ENCODE measurements at places on chromosomes 6 and 20.

GRCh38 chr20:3101737-3102574 lies 17.4 kb upstream of the AVP start:
- peak; percentile 26 for DNase-seq

GRCh38 chr6:117138425-117138824 lies 126.9 kb upstream of the VGLL2 start:
- no peak for DNase-seq

DNA sequence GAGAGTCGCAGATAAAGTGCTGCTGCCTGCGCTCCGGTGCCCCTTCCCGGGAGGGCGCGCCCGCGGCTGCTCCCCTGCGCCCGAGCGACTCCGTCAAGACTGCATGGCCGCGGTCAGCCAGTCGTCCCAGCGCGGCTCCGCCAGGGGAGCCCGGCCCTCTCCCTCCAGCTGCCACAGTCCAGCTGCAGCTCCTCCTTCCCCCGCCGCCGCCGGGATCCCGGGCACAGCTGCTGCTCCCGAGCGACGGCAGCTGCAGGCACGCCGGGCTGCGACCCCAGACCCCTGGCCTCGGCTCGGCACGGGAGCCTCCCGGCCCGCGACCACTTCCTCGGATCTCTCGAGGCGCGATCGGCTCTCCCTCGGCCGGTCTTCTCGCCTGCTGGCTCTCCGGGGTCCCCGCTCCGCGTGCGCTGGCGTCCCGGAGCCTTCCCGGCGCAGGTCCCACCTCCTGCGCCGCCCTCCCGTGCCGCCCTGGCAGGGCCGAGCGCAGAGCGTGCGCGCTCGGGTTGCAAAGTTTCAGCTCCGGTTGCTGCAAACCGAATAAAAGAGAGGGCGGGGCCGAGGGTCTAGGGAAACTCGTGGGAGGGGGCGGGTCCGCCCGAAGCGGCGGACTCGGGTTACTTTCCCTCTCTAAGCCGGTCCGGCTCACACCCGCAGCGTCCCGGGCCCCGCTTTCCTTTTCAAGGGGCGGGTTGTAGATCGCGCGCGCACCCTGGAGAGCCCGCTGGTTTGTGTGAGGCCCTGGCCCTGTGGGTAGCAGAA lies at the start of gene CNKSR3:
CNKSR3 (minus strand) TSS at position 542 of the 762 bp plus-strand sequence. CDS start 571 bp downstream, outside the sequence.
- no peak for DNase-seq

- DNase-seq = no peak
Observed at GRCh38 chr6:1526398-1527072, 83.2 kb upstream of the FOXC1 start.

DNA sequence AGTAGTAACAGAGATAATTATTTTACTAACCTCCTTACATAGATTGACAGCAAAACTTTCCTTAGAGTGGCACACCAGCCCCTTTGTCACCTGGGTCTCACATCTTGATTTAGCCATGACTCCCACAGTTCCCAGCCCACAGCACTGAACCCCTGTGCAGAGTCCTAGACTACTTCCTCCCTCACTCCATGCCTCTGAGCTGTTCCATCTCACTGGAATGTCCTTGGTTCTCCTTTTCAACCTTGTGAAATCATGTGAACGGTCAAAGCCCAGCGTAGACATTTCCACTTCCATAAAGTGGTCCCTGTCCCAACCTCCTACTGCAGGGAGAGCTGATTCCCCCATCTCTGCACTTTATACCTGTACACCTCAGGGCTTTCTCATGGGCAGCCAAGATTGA lies 19.7 kb downstream of the CGA start:
- no peak for DNase-seq

DNA sequence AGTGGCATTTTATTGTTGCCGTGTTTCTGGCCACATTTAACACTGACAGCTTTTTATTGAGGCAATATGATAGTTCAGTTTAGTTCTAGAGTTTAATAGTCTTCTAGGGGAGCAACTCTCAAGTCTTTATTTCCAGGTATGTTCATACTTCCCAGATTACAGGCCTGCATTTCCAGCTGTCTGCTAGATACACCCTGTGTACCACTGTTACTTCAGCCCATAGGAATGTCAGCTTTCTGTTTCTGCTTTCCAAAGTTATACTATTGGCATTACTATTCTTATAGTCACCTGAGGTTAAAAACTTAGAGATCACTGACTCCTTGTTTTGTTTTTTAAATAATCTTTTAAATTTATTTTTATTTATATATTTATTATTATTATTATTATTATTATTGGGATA lies 7.6 kb downstream of the ZNF451 start:
- no peak for DNase-seq

DNA sequence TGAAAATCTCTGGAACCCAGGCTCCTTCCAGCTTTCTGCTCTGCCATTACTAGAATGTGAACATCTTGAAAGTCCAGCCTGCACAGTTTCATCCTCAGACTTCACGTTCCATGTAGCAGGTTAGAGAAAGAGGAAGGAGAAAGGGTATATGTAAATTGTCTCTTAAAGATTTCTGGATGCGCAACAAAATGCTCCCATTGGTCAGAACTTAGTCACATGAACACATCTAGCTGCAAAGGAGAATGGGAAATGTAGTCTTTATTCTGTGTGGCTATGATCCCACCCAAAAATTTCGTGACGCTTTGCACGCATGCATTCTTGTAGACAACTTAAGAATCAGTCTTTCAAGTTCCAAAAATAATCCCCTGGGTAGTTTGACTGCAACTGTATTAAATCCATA lies 46.4 kb upstream of the CHD6 start:
- no peak for DNase-seq
